ENCODE measurements at places on chromosomes 16 and 17. TPM values are rescaled to one million over a fixed set of nuclear protein-coding genes. Genes with fewer than 3 reads are reported as not detected.
A peak's percentile ranks its signal among the peaks of the same experiment; 100 is the strongest.

- H3K4me3 ChIP-seq, result no peak overlapping the region
- H3K27me3 ChIP-seq, result no peaks in the 10 kb centered on the region
- H3K27ac ChIP-seq, result no peak overlapping the region
- peaks cover 18% of the 10 kb centered on the region for H3K4me1 ChIP-seq
Measured at GRCh38 chr17:77925831-77926543, 32.5 kb upstream of the TNRC6C start.

DNA sequence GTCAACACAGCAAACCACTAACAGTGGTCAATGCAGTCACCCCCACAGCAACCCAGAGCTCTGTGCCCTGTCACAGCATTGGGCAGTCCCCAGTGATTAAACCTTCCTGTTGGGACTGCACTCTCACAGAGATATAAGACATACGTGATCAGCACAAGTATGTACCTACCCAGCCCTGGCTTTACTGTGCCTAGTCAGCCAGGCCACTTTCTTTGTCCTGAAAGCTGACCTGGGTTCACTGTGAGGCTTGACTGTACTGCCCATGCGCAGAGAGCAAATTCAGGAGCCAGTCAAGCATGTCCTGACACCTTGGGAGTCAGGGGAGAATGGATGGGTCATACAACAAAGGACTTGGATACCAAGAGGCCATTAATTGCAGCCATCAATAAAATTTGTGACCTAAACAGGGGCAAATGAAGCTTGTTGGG, 10.9 kb upstream of the TMEM170A start:
- no peaks in the 10 kb centered on the region for H3K27me3 ChIP-seq
- H3K27ac ChIP-seq, result no peak overlapping the region
- DNase-seq, result no peak
- H3K4me1 ChIP-seq, result peaks cover 14% of the 10 kb centered on the region
- H3K36me3 ChIP-seq, result no peaks in the 10 kb centered on the region

DNA sequence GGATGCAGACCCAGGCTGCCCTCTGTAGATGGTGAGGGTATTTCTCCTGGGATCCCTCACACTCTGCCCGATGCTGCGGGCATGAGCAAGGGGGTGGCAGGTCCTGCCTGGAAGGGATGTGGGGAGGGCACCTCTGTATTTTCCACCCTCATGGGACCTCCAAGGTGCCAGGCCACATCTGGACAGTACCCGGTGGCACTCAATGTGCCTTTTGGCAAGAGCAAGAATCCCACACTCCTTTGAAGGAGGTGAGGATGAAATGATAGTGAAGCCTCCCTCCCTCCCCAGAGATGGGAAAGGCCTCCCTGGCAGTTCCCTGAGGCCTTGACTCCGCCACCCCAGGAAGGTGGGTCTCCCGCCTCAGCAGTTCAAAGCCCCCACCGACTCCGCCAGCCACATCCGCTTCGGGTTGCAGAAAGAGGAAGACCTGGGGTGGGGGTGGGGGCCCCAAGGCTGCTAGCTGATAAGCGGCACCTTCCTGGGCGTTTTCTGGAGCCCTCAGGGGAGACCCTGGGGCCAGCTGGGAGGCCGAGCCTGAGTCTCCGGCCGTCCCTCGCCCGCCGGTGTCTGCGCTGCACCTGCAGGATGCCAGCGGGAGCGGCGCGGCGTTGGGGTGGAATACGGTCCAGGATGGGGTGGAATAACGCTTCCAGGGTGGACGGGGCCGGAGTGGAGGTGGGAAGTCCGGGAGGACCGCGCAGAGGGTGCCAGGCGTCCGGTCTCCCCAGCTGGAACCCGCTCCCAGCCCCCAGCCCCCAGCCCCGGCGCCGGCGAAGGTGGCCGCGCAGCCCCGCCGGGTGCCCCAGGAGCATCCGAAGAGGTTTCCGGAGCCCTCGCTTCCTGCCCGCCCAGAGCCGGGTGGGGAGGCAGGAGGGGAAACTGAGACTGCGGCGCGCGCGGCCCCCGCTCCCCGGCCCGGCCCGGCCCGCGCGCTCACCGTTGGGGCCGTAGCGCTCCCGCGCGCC, 718 bp downstream of the ATP2A3 start:
- peak overlapping the region; percentile 91 for H3K4me3 ChIP-seq
- no peaks in the 10 kb centered on the region for H3K27me3 ChIP-seq
- peak overlapping the region; percentile 99 for H3K27ac ChIP-seq
- peaks cover 23% of the 10 kb centered on the region for H3K36me3 ChIP-seq
- peaks cover 81% of the 10 kb centered on the region for H3K4me1 ChIP-seq
- peak; percentile 98 for DNase-seq

DNA sequence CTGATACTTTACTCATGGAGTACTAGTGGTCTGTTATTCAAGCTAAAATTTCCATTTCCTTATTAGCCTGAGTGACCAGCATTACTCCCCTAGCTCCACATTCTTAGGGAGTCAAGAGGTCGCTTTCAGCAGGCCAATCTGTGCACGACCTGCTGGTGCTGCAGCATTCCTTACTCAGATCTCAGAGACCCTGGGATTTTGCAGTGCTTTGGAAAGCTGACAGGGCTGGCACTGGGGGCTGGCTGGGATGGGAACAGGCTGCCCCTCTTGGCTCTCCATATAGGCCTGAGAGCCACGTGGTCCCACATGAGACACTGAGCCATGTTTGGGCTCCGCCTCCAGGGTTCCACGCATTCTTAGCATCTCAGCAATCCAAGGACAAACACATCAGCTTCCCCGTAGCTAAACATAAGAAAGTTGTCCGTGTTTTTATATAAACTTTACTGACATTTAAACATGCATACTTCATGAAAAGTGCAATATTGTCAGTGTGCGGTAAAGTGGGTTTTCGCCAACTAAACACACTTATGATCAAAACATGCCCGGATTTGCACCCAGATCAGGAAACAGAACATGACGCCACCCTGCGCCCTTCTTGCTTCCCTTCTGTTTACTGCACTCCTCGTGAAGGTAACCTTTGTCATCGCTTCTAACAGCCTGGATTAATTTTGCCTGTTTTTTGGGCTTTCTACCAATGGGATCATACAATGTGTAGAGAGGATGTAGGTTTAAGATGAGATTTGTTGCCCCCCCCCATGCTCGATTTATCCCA, 254.5 kb upstream of the CACNG5 start:
- no peaks in the 10 kb centered on the region for H3K36me3 ChIP-seq
- no peak overlapping the region for H3K4me3 ChIP-seq
- no peak for DNase-seq
- H3K27me3 ChIP-seq, result no peaks in the 10 kb centered on the region
- no peaks in the 10 kb centered on the region for H3K4me1 ChIP-seq

Gene ABI3
- total RNA-seq, result 20.2 TPM

DNA sequence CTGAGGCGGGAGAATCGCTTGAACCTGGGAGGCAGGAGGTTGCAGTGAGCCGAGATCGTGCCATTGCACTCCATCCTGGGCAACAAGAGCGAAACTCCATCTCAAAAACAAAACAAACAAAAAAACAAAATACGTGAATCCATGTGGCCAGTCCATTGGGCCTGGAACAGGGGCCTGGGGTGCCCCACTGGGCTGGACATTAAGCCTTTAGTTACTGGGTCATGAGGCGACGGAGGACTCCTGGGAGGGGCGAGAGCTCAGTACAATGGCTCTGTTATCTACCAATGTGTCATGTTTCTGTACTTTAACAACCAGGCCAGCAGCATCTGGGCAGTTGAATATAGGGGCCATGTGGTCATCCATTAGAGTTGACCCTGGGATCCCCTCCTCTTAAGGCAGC, 18.9 kb upstream of the CLEC18A start:
- H3K4me1 ChIP-seq, result no peaks in the 10 kb centered on the region
- no peak for DNase-seq
- no peaks in the 10 kb centered on the region for H3K36me3 ChIP-seq
- no peak overlapping the region for H3K4me3 ChIP-seq
- H3K27me3 ChIP-seq, result no peaks in the 10 kb centered on the region

Gene RABEP2
- 15.9 TPM for total RNA-seq

DNA sequence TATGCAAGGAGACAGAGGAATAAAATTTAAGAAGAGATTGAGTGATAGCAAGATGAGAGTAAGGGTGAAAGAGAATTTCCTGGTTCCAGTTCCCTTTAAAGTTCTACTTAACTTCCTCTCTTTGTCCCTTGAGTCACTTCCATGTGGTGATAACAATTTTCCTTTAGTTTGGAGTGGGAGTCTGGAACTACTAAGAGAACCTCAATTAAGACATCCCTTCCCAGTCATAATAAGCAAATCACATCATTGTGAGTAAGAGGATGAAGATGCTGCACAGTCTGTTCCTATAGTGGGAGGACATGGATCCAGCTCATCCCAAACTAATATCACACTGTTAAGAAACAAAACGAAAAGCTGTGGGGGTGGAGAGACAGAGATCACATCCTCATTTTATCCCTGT, 24.4 kb downstream of the TBX21 start:
- 0 out of 2 replicates have a peak, but pooled peaks cover 2% of the 10 kb centered on the region for H3K27me3 ChIP-seq
- no peak overlapping the region for H3K27ac ChIP-seq
- H3K4me1 ChIP-seq, result no peaks in the 10 kb centered on the region
- no peaks in the 10 kb centered on the region for H3K36me3 ChIP-seq
- no peak overlapping the region for H3K4me3 ChIP-seq
- no peak for DNase-seq

DNA sequence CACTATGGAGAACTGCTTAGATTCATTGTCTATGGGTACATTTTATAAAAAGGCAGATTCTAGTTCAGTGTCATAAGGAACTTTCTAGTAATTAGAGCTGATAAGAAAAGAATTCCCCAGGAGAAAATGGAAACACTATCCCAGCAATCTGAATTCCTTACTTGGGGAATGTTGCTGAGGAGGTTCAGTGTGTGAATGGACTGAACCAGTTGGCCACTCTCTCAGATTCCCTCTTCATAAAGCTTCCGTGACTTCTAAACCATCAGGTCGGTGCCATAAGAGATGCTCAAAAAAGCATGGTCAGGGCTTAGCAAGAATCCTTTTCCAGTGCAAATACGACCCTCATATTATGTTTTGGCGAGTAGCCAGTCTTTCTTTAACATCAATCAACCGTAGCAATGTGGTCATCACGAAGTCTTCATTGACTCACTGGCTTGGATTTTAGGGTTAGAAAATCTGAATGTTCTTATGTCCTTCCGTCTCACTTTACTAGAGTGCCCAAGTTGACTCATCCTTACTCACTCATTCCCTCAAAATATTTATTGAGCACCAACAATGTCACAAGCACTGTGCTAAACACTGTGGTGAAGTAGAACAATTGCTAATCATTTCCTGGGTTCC, 102.7 kb upstream of the HLF start:
- no peak for DNase-seq
- H3K4me3 ChIP-seq, result no peak overlapping the region
- no peaks in the 10 kb centered on the region for H3K4me1 ChIP-seq
- H3K27ac ChIP-seq, result no peak overlapping the region

Gene ZG16
- not detected for total RNA-seq

Gene CRISPLD2
- total RNA-seq, result not detected

Gene HSF5
- total RNA-seq, result 0.82 TPM

DNA sequence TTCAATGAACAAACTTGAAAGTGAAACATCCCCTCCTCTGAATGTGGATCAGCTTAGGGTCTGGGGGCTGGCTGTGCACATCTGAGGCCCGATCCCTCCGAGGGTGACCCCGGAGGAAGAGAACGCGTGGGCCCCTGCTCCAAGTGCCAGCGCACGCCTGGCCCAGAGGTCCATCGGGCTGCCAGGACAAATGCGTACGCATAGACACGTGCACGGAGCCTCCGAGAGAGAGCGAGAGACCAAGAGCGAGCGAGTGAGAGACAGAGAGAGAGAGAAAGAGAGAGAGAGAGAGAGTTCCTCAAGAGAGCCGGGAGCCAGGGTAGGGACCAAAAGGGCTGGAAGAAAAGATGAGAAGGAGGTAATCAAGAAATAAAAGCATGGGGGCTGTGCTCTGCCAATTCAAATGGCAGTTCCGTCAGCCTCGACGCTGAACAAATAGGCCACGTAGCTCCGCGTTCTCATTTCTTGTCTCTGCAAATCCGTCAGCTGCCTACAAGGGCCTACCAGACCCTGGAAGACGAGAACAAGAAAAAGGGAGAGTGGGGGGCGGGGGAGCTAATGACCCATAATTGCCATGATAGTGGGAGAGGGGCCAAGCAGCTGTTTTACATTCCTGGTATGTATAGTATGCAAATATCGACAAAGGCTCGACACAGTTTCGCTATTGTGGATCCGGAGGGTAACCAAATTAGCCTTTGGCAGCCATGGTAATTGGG, 435.3 kb upstream of the ZFHX3 start:
- H3K36me3 ChIP-seq, result no peaks in the 10 kb centered on the region
- H3K4me1 ChIP-seq, result no peaks in the 10 kb centered on the region
- H3K27ac ChIP-seq, result no peak overlapping the region
- no peaks in the 10 kb centered on the region for H3K27me3 ChIP-seq
- no peak for DNase-seq
- no peak overlapping the region for H3K4me3 ChIP-seq

DNA sequence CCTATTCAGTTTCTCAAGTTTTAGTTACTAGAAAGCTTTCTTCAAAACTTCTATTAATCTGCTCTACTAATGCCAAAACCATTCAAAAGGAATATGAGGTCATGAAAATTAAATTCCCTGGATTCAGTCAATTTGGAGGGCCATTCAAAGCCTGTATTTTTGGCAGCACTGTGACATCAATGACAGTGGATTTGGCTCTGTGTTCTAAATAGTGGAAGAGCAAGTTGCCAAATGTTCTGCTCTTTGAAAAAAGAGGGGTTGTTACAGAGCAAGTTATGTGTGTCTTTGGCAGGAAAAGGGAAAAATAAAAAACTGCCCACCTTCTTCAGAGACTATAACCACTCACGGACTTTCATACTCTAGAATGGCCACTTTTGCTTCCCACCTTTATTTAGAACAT, 3.2 kb upstream of the C16orf46 start:
- no peak for DNase-seq
- H3K4me1 ChIP-seq, result peaks cover 10% of the 10 kb centered on the region
- H3K4me3 ChIP-seq, result no peak overlapping the region
- H3K36me3 ChIP-seq, result peaks cover 9% of the 10 kb centered on the region

- no peak within 1 kb of the TSS for H3K27ac ChIP-seq
- H3K4me3 ChIP-seq, result no peak within 1 kb of the TSS
- DNase-seq, result no peak
Measured at GRCh38 chr17:41101586-41102259, at the start of gene KRTAP4-16. KRTAP4-16 (minus strand) TSS chr17:41102209; CDS start chr17:41102209, 0 bp downstream.

DNA sequence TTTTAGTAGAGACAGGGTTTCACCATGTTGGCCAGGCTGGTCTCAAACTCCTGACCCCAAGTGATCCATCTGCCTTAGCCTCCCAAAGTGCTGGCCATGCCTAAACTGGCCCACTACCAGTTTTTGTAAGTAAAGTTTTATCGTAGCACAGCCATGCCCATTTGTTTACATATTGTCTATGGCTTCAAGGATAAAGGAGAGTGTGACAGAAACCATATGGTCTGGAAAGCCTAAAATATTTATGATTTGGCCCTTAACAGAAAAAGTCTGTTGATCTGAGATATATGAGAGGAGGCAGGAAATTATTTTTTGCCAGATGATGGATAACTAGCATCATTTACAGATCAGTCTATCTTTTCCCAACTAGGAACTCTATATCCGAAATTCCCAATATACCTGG, 4.5 kb downstream of the AKAP10 start:
- H3K4me3 ChIP-seq, result no peak overlapping the region
- no peak overlapping the region for H3K27ac ChIP-seq
- peaks cover 35% of the 10 kb centered on the region for H3K36me3 ChIP-seq
- H3K27me3 ChIP-seq, result no peaks in the 10 kb centered on the region
- H3K4me1 ChIP-seq, result peaks cover 19% of the 10 kb centered on the region

- no peak for DNase-seq
- no peaks in the 10 kb centered on the region for H3K27me3 ChIP-seq
- peaks cover 27% of the 10 kb centered on the region for H3K4me1 ChIP-seq
- H3K36me3 ChIP-seq, result no peaks in the 10 kb centered on the region
- peak overlapping the region; percentile 58 for H3K27ac ChIP-seq
Measured at GRCh38 chr16:64391063-64391600, 730.7 kb downstream of the CDH11 start.

Gene SLC38A8
- total RNA-seq, result not detected

Data from Karpas-422 (cell line).